Activated naive CD8-positive, alpha-beta T cell treated with anti-CD3 and anti-CD28 coated beads, Interleukin-2, amount 50 U/mL, for 24 hours (primary cell): ENCODE measurements at places on chromosomes 5 and 9.

DNA sequence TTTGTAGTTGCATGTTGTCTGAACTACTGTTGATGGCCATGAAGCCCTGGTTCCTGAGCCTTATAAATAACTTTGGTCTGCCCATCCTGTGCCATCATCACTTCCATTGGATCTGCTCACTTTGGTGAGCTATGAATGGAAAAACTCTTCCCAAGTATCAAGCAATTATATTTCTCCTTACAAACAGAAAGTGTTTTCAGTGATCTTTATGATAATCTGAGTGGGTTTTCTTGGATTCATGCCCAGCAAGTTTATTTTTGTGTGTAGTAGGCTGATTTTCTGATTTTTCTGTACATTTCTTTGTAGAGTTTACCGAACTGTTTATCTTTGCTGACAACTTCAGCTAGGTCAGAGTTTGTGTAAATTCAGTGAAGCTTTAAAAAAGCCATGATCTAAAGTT, 31.0 kb downstream of the CAMK4 start:
- peaks cover 74% of the 10 kb centered on the region for H3K4me1 ChIP-seq
- H3K27me3 ChIP-seq: no peaks in the 10 kb centered on the region

DNA sequence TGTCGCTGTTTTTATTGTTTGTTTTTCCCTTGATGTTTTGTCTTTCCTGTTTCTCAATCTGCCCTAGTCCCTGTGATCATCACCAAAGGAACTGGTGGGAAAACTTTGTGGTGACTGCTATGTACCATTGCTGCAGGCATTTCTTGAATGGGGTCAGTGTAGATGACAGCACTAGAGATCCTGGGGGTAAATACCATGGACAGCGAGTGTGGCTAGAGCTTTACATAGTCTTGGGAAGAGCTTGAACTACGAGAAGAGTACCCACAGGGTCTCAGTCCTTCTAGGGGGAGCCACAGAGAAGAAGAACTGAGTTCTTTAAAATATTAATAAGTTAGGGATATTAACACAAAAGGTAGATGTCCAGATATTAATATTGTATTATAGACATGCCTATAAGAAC, 138.8 kb downstream of the PAM start:
- H3K4me3 ChIP-seq: no peak overlapping the region
- H3K27me3 ChIP-seq: no peaks in the 10 kb centered on the region
- no peak for DNase-seq
- H3K4me1 ChIP-seq: no peaks in the 10 kb centered on the region

- H3K27me3 ChIP-seq: peaks cover 13% of the 10 kb centered on the region
- H3K27ac ChIP-seq: no peak overlapping the region
- H3K36me3 ChIP-seq: no peaks in the 10 kb centered on the region
- H3K4me1 ChIP-seq: no peaks in the 10 kb centered on the region
- H3K4me3 ChIP-seq: no peak overlapping the region
- DNase-seq: no peak
These were observed 113.3 kb upstream of the CAST start for GRCh38 chr5:96548905-96549304.

GRCh38 chr9:117487555-117488175, 72.8 kb upstream of the ASTN2 start:
- H3K27ac ChIP-seq: no peak overlapping the region
- DNase-seq: peak; percentile 54
- H3K4me3 ChIP-seq: no peak overlapping the region
- no peaks in the 10 kb centered on the region for H3K36me3 ChIP-seq
- H3K4me1 ChIP-seq: no peaks in the 10 kb centered on the region
- H3K27me3 ChIP-seq: peaks cover 13% of the 10 kb centered on the region

- H3K27ac ChIP-seq: peak within 1 kb of the TSS; percentile 93
- H3K36me3 ChIP-seq: peaks cover 16% of the 10 kb centered on the region
- peak within 1 kb of the TSS; percentile 98 for H3K4me3 ChIP-seq
These were observed at the start of gene CEP72 for GRCh38 chr5:611731-612486. Gene CEP72, plus strand, starts transcription at chr5:612340. Its CDS starts 22 bp downstream, at chr5:612362.

- no peak overlapping the region for H3K4me3 ChIP-seq
- H3K4me1 ChIP-seq: no peaks in the 10 kb centered on the region
- peaks cover 2% of the 10 kb centered on the region for H3K27me3 ChIP-seq
- no peak for DNase-seq
- no peak overlapping the region for H3K27ac ChIP-seq
These were observed 60.0 kb downstream of the ZNF608 start for GRCh38 chr5:124686239-124687004.

DNA sequence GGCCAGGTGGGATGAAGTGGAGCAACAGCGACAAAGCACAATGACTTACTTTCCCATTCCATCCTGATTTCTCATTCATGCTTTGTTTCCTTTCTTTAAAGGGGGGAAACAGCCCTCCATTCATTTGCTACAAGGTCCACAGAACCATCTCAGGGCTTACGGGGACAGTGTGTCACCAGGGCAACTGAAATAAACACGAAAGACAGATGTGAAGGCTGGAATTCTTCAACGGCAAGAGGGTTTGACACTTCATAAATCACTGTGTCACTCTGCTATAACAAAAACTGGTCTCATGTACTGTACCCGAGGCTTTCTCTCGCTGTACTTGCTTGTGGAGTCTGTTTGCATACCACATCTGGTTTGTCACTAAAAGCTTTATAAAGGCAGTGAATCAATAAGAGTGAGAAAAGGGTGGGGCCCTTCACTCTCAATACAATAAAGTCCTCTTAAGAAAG, 150.8 kb downstream of the EFNA5 start:
- no peak overlapping the region for H3K4me3 ChIP-seq
- no peaks in the 10 kb centered on the region for H3K4me1 ChIP-seq
- H3K27me3 ChIP-seq: peaks cover 1% of the 10 kb centered on the region
- no peak for DNase-seq

DNA sequence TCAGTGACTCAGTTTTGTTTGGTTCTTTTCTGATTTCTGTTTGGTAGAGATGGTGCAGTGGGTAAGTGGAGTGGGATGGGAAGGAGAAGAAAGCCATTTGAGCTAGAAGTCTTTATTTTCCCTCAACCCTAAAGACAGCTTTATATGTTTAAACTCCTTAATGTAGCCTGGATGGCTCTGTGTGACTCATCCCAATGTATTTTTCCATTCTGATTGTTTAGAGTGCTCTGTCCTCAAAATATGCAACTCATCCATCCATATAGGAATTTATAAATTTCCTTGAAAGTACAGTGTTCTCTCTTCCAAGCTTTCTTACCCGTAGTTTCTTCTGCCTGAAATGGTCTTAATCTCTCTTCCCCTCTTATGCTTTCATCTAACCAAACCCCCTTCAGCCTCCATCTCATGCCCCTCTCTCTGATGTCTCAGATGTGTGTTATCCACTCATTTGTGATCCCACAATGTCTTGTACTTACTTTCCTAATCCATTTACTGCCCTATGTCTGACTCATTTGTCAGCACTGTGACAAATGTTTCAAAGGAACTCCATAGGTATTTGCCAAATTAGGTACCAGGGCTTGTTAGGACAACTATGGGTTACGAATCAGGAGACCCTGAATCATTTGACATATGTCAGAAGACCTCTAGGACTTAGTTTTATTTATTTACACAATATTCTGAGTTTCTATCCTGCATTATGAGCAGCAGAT, 217.5 kb upstream of the SGCD start:
- no peak for DNase-seq
- H3K36me3 ChIP-seq: no peaks in the 10 kb centered on the region
- H3K4me1 ChIP-seq: no peaks in the 10 kb centered on the region
- no peak overlapping the region for H3K27ac ChIP-seq

GRCh38 chr5:73022471-73023169, 66.8 kb downstream of the FCHO2 start:
- H3K27ac ChIP-seq: no peak overlapping the region
- no peak overlapping the region for H3K4me3 ChIP-seq
- DNase-seq: no peak
- no peaks in the 10 kb centered on the region for H3K27me3 ChIP-seq

- no peak for DNase-seq
- H3K4me3 ChIP-seq: no peak overlapping the region
- H3K27ac ChIP-seq: no peak overlapping the region
- no peaks in the 10 kb centered on the region for H3K4me1 ChIP-seq
- no peaks in the 10 kb centered on the region for H3K36me3 ChIP-seq
These were observed 473.0 kb downstream of the RAB3C start for GRCh38 chr5:59055745-59056448.

GRCh38 chr5:138696501-138696900, 56.7 kb upstream of the CTNNA1 start:
- peaks cover 56% of the 10 kb centered on the region for H3K27me3 ChIP-seq
- DNase-seq: no peak
- no peaks in the 10 kb centered on the region for H3K36me3 ChIP-seq
- no peaks in the 10 kb centered on the region for H3K4me1 ChIP-seq
- H3K4me3 ChIP-seq: no peak overlapping the region
- no peak overlapping the region for H3K27ac ChIP-seq

GRCh38 chr5:158648631-158649030, 451.1 kb downstream of the EBF1 start:
- H3K27me3 ChIP-seq: peaks cover 3% of the 10 kb centered on the region
- DNase-seq: no peak
- H3K4me3 ChIP-seq: no peak overlapping the region

DNA sequence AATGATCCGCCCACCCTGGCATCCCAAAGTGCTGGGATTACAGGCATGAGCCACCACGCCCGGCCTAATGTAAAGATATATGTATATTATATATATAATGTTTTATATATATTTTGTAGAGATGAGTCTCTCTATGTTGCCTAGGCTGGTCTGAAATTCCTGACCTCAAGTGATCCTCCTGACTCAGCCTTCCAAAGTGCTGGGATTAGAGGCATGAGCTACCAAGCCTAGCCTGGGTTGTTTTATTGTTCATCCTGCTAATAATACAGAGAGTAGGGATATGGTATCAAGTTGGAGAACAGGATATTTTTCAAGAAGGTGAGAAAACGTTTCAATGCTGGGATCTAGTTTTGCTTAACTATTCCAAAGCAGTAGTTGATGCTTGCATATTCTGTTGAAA, 2.9 kb downstream of the SEC24A start:
- no peak overlapping the region for H3K27ac ChIP-seq
- no peak overlapping the region for H3K4me3 ChIP-seq
- DNase-seq: no peak

DNA sequence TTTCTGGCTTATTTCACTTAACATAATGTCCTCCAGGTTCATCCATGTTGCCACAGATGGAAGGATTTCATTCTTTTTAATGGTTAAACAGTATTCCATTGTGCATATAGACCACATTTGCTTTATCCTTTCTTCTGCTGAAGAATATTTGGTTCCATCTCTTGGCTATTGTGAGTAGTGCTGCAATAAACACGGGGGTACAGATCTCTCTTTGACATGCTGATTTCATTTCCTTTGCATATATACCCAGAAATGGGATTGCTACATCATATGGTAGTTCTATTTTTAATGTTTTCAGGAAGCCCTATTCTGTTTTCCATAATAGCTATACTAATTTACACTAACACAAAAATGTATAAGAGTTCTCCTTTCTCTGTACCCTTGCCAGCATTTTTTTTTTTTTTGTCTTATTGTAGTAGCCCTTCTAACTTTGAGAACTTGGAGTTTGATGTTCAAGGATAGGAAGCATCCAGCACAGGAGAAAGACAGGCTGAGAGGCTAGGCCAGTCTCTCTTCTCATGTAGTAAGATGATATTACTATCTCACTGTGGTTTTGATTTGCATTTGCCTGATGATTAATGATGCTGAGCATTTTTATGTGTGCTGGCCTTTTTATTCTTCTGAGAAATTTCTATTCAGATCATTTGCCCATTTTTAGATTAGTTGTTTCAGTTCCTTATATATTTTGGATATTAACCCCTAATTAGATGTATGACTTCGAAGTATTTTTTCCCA, 592.2 kb upstream of the ZNF608 start:
- no peaks in the 10 kb centered on the region for H3K27me3 ChIP-seq
- H3K4me3 ChIP-seq: no peak overlapping the region
- H3K4me1 ChIP-seq: peaks cover 9% of the 10 kb centered on the region

DNA sequence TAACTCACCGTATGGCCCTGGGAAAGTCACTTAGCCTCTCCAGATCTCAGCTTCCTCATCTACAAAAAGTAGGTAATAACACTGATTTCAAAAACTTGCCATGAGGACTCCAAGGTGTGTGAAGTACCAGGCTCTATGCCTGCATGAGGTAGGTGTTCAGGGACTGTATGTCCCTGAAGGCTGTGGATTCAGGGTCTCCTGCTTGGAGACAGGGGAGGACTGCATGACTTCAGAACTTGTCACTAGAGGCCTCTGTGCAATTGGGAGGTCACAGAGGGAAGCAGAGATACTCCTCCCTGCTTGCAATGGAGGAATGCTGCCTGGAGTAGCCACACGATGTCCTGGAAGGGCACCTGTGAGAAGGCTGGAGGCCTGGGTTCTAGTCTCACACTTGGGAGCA, 2.2 kb downstream of the PDGFRB start:
- no peak for DNase-seq
- peaks cover 7% of the 10 kb centered on the region for H3K27me3 ChIP-seq
- peaks cover 8% of the 10 kb centered on the region for H3K4me1 ChIP-seq
- H3K27ac ChIP-seq: no peak overlapping the region
- no peaks in the 10 kb centered on the region for H3K36me3 ChIP-seq

DNA sequence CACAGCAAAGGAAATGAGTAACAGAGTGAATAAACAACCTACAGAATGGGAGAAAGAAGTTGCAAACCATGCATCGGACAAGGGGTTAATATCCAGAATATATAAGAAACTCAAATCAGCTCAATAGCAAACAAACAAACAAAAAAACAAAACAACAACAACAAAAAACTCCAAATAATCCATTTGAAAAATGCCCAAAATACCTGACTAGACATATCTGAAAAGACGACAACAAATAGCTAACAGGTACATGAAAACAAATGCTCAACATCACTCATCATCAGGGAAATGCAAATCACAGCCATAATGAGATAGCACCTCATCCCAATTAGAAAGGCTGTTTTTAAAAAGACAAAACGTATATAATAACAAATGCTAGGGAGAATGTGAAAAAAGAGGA, 111.2 kb downstream of the TRPM3 start:
- no peaks in the 10 kb centered on the region for H3K27me3 ChIP-seq
- no peak overlapping the region for H3K27ac ChIP-seq
- no peak for DNase-seq
- H3K4me3 ChIP-seq: no peak overlapping the region

DNA sequence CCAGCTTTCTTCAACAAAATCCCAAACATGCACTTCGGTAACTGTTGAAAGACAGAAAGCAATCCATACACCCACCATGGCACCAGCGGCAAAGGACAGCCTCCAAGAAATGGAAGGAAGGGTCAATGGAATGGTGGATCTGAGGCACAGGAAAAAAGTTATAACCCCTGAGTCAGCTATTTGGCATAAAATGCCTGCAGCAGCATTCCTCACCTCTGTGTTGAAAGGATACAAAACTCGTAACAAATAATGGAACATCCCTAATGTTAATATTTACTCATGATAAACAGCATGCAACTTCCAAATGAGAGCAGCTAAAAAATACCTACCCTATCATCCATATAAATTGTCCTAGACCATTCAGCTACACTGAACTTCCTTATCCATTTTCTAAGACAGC, 9.4 kb downstream of the FBXW11 start:
- H3K36me3 ChIP-seq: peaks cover 60% of the 10 kb centered on the region
- H3K4me3 ChIP-seq: no peak overlapping the region
- no peak overlapping the region for H3K27ac ChIP-seq
- no peaks in the 10 kb centered on the region for H3K27me3 ChIP-seq

- H3K27me3 ChIP-seq: no peaks in the 10 kb centered on the region
- peaks cover 41% of the 10 kb centered on the region for H3K36me3 ChIP-seq
- peaks cover 11% of the 10 kb centered on the region for H3K4me1 ChIP-seq
- DNase-seq: no peak
- no peak overlapping the region for H3K4me3 ChIP-seq
These were observed 2.8 kb upstream of the TOR1A start for GRCh38 chr9:129826759-129827158.
